ENCODE measurements at places on chromosomes 3 and 15.

DNA sequence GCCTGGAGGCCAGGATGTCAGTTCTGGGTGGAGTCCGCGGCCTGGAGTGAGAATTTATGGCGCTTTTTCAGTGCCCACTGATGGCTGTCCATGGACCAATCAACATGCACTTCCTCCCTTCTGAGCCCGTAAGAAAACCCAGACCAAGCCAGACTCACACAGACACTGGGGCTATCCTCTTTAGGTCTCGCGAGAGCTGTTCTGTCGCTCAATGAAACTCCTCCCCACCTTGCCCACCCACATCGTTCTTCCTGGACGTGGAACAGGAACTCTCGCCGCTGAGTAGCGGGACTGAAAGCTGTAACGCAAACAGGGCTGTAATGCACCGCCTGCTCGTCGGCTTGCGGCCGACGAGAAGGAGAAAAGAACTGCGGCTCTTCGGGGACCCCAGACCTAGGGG, 833.0 kb upstream of the CADM2 start:
- no peak for DNase-seq

GRCh38 chr3:153621953-153622352, 459.9 kb downstream of the RAP2B start:
- peak; percentile 3 for DNase-seq

GRCh38 chr15:70266412-70267121, 168.8 kb upstream of the TLE3 start:
- no peak for DNase-seq

GRCh38 chr3:120168038-120168437, 73.8 kb upstream of the GSK3B start:
- DNase-seq = no peak

DNA sequence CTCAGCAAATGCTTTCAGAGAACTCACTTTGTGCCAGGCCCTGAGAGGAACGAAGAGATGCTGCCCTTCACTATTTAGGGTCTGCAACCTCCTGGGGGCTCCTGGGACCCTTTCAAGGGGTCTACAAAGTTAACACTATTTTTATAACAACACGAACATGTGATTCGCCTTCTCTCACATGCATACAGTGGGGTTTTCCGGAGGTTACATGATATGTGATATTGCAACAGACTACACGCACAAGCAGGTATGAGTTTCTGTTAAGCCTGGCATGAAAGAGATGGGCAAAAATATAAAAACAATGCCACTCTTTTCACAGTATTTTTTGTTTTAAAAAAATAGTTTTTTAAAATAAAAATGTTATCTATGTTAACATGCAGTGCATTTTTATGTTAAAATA, 10.3 kb downstream of the STARD5 start:
- no peak for DNase-seq

GRCh38 chr3:119401069-119401468, 62.3 kb downstream of the TMEM39A start:
- DNase-seq = no peak

- no peak for DNase-seq
These were observed 6.7 kb upstream of the NCEH1 start for GRCh38 chr3:172717493-172718088.

DNA sequence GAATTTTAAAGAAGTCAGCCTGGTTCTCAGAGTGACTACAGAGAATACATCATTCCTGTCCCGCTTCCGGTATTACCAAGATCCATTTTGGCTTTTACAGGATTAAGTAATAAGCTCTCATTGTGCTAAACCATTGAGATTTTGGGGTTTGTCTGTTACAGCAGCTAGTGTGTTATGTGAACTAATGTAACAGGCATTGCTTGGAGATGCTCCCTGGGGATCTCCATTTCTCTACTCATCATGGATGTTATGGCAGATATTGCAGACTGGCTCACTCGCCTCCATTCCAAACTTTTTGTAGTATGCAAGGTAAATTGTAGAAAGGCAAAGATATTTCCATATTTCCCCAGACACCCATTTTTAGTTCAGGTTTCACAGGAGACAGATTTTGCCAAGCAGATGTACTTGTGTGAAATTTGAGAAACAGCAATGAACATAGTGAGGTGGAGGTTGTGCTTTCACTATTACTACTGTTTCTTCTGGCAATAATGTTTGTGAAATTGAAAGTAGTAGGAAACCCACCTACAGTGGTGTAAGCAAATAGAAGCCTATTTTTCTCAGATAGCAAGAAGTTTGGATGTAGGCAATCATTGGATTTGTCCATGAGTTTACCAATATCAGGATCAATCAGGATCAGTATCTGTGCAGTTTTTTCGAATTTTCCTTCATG, 177.1 kb upstream of the GALNT15 start:
- DNase-seq = no peak

DNA sequence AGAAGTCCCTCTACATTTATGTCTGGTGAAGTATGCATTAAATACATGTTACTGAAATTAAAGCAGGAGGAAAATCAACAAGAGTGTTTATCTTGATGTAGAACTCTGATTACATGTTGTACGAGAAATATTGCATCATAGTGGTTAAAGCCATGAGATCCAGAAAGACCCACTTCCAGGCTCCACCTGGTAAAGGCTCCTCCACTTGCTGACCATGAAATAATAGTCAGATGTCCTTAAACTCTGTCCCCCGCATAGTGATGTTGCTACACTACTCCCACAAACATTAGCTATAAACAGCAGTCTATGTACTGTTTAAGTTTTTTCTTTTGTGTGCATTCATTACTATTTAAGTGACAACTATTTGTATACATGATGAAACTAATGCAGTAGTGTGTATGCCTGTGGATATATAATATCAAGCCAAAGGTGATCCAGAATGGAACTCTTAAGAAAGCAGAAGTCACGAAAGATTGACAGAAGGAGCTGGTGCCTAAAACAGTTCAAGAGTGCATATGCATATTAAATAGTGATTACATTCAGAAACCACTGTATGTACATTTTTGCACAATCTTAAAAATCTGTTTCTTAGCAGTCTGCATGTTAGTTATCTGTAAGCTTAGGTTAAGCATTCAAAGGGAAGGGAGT, 264.4 kb upstream of the KCNMB2 start:
- DNase-seq = no peak

- no peak for DNase-seq
These were observed 729.2 kb downstream of the ROBO1 start for GRCh38 chr3:79038636-79039035.

GRCh38 chr3:58639842-58640241, 26.7 kb downstream of the FAM3D start:
- no peak for DNase-seq

GRCh38 chr3:16318176-16318575, 53.2 kb downstream of the OXNAD1 start:
- no peak for DNase-seq

DNA sequence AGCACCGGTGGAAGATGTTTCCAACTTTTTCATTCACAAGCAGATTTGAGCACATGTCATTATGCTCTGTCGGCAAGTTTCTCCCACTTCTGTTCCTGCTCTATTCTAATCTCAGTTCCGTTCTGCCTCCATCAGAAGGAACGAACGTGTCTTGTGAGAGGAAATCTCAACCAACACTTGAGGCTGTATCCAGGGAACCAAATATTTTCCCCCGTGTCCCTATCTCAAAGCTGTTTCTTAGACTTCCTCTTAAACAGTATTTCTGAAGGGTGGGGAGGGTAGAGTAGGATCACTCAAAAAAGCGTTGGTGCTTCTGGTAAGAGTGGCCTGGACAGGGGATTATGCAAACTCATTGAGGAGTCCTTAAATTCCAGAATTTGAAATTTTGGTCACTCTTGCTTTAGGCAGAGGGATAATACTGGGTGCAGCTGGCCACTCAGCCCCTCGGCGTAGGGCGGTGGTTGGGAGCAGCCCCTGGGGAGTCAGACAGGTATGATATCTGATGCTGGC, 54.9 kb downstream of the FRMD4B start:
- DNase-seq = no peak

GRCh38 chr3:188788621-188789081, 383.1 kb upstream of the TPRG1 start:
- DNase-seq = peak; percentile 64

- DNase-seq = no peak
These were observed 501.4 kb downstream of the PYDC2 start for GRCh38 chr3:191962324-191962723.

DNA sequence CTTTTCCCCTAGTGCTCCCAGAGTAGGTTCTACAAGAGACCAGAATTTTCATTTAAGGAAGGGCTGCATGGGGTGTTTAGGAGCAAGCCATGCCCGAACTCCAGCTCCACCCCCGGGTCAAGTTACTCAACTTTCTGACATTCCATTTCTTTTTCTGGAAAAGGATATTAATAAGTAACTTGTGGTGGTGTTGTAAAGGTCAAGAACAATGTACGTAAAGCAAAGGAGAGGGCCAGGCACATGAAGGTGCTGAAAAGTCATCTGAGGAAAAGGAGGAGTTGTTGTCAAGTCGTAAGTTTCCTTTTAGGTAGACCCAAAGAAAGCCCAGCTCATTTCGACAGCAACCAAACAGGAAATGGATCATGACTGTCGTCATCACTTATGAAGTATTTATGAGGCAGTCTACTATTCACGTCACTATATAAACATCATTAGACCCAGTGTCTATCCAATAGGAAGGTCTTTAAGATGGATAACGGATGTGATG, 319.6 kb upstream of the IL12A start:
- DNase-seq = no peak
